Activated T-helper 1 cell treated with anti-CD3 and anti-CD28 coated beads, Interleukin-12 subunit alpha, Interleukin-12 subunit beta, Interleukin-2, Interleukin-4 antibody, amounts not matched to agents 30 ng/mL and 10 ng/mL and 1 ng/mL, durations not matched to agents 14 hours and 24 hours and 36 hours (primary cell): ENCODE measurements at places on chromosomes 4 and X. TPM values are rescaled to one million over a fixed set of nuclear protein-coding genes. Genes with fewer than 3 reads are reported as not detected.

Gene CHIC1
- total RNA-seq, result 5.2 and 6.9 TPM in 2 replicates

Gene HPSE
- 23.1 and 24.1 TPM in 2 replicates for total RNA-seq

Gene SPANXB1
- total RNA-seq, result not detected in 2 replicates

Gene UGT2B11
- total RNA-seq, result not detected in 2 replicates

Gene GABRQ
- not detected in 2 replicates for total RNA-seq

Gene SSX4
- total RNA-seq, result not detected in 2 replicates

Gene SPON2
- total RNA-seq, result 12.1 and 16.3 TPM in 2 replicates

Gene RTL9
- total RNA-seq, result not detected in 2 replicates

Gene ATP7A
- 6.1 and 6.9 TPM in 2 replicates for total RNA-seq

Gene MAGEB10
- total RNA-seq, result not detected in 2 replicates

Gene ODAPH
- 0.54 and 1.4 TPM in 2 replicates for total RNA-seq

Gene EGF
- not detected in 2 replicates for total RNA-seq

Gene SMPX
- total RNA-seq, result not detected in 2 replicates

Gene TAF1
- 41.4 and 46.1 TPM in 2 replicates for total RNA-seq

Gene MAGEA4
- not detected in 2 replicates for total RNA-seq

Gene CENPI
- total RNA-seq, result 11.4 and 13.1 TPM in 2 replicates

Gene CSAG3
- total RNA-seq, result 0.73 and 0.78 TPM in 2 replicates

Gene RADX
- 5.6 and 6.3 TPM in 2 replicates for total RNA-seq

Gene MGST2
- 22.4 and 23.0 TPM in 2 replicates for total RNA-seq

Gene MBTPS2
- 10.5 and 11.3 TPM in 2 replicates for total RNA-seq

Gene SSX4B
- not detected in 2 replicates for total RNA-seq

Gene CD38
- total RNA-seq, result 148 and 152 TPM in 2 replicates

Gene CEP44
- 15.4 and 18.2 TPM in 2 replicates for total RNA-seq
